Muscle of arm (tissue), 14 donors: ENCODE measurements at places on chromosomes 3 and 15.

GRCh38 chr15:29852201-29852600, 29.9 kb upstream of the TJP1 start:
- no peak for DNase-seq

DNA sequence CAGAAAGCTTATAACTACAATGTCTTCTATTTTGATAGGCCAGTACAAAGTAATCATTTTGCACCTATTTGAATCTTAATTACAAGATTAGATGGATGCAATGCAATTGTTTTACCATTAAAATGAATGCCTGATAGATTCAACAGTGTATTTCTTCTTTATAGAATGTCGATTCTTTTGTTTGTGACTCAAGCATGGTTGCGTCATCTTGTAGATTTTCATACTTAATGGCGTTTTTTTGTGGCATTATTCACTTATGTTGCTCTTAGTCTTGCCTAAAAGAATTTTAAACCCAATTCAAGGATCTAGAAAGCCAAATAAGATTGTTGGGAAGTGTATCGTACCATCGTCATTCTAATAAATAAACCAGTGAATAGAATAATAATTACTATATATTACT, 21.4 kb downstream of the ZBTB38 start:
- no peak for DNase-seq

GRCh38 chr15:42608752-42609488, 33.5 kb downstream of the STARD9 start:
- no peak for DNase-seq

DNA sequence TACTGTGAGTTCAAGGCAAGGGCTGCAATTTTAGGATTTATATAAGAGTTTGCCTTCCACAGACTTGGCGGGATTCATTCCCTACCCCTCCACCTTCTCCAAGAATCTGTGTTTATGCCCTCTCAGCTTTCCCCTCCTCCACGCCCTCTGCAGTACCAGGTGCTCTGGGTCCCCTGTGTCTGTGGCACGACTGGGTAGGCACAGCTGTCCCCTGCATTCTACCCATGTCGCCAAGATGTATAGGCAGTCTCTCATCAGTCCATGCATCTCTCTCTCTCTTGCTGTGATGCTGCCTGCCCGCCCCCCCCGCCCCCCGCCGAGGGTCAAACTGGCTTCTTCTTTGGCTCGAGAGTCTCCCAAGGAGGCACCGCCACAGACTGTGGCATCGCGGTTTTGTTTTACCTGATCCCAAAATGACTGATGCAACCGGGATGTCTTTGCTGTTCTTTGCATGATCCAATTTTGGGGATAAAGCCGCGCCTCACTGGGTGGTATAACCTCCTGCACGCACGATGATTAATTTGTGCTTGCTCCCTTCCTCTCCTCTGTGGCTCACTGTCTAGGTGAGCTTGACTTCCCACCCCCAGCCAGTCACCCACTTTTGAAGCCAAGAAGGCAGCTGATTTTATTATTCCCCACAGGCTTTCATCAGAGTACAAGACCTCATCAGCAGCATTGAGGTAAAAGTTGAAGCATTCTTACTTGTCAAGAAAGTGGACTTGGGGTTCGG, 43.7 kb downstream of the EFCAB12 start:
- no peak for DNase-seq

DNA sequence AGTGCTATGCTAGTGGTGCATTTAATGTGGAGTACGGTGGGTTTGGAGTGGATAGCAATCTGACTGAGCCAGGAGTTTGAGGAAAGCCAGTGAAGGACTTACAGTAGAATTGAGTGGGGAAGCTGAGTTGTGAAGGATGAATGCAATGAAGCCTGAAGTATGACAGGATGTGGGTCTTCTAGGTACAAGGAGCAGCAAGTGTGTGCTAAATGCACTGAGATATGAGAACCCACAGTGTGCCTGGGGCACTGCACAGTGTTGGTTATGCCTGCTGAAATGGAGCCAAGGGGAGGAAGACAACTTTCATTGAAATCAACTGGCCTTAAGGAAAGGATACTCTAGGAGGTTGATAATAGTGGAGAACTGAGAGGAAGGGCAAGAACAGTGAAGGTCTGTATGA, 105.5 kb upstream of the MRPL3 start:
- no peak for DNase-seq
